NCI-H345 (cell line): ENCODE measurements at places on chromosomes 13 and 19.

DNA sequence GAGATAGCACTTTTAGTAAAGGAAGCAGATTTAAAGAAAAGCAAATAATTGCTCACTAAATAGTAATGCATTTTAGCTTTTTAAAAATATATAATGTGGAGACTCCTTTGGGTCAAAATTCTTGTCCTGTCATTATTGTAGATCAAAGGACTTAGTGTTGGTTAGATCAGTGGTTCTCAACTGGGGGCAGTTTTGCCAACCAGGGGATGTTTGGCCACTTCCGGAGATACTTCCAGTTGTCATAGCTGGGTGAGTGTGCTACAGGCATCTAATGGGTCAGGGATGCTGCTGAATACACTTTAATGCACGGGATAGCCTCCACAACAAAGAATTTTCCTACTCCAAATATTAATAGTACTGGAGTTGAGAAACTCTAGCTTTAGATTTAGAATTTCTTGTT lies 126.8 kb downstream of the LMO7 start:
- no peak for DNase-seq

GRCh38 chr19:55640043-55640576 lies 692 bp upstream of the ZNF580 start:
- peak; percentile 72 for DNase-seq

- no peak for DNase-seq
Observed at GRCh38 chr13:39685652-39686051, 30.2 kb downstream of the COG6 start.

GRCh38 chr19:8241646-8242045 lies 32.5 kb downstream of the CERS4 start:
- DNase-seq, result no peak

- no peak for DNase-seq
Observed at GRCh38 chr13:75225288-75226032, 256.5 kb downstream of the TBC1D4 start.

DNA sequence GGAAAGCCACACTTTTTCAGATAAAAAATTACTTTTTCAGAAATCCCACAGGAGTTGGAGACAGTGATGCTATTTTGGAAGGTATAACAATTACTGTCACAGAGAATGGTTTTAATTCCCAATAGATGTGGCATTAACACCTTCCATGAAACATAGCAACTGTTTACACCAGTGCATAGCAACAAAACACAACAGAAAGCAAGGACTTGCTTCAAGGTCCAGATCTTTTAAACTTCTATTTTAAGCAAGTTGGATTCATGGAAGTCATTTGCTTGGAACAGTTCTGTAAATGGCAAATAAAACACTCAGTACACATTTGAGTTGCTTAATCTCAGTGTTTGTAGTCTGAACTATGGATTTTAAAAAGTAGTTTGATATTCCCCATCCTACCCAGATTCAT lies 385.9 kb upstream of the SPRY2 start:
- no peak for DNase-seq

GRCh38 chr13:80199585-80200292 lies 141.2 kb downstream of the SPRY2 start:
- DNase-seq, result no peak

GRCh38 chr13:79382545-79383275 lies 23.3 kb downstream of the RBM26 start:
- peak; percentile 2 for DNase-seq

DNA sequence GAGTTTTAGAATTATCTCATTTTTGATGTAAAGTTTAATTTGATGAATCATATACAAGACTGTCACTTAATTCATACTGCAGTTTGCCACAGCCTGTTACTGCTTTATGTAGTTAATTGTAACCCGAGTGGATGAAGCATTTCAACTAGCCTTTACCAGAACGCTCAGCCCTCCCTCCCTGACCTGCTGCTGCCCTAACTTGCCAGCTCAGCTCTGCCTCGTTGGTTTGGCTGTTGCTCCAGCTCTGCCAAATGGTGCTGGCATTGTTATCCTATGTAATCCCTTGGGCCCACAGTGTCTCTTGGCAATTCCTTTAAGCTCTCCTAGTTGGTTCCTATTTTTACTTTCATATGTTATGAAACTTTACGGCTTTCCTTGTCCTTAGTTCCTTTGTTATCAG lies 113.3 kb downstream of the LMO7 start:
- DNase-seq, result peak; percentile 13

DNA sequence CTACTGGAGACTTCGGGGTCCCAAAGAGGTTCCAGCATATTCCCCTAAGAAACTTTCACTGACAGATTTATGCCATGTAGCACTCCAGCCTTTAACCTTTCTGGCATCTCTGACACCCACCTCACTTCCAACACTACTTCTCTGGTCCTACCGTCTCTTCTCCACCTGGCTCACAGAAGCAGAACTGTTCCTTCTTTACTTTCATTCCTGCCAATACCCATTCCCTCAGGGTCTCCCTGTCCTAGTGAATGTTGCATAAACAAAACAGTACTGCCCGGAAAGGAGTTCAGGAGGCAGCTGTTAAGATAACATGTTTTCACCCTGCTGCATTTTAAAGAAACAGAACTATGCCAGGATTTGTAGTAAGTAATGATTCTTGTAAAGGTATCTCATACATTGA lies 136.0 kb upstream of the MIR17HG start:
- DNase-seq, result no peak

- no peak for DNase-seq
Observed at GRCh38 chr13:97283888-97284287, 61.8 kb downstream of the MBNL2 start.

DNA sequence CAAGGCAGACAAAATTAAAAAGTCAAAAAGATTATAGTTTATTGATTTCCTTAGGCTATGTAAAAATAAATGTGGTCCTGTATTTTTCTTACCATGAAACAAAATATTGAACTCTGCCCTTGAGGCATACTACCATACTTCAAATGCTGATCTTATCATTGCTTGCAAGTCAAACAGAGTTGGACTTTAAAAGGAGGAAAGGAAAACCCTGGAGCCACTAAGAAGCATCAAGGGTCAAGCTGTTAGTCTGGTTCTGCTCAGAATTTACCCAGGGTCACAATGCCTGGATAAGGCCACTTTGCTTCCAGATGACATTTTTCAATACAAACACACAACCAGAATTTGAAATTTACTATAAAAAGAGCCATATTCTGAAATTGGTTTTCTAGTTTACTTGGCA lies 2.2 kb upstream of the FREM2 start:
- no peak for DNase-seq

GRCh38 chr19:48689449-48689848 lies 6.3 kb upstream of the FUT2 start:
- no peak for DNase-seq

- peak; percentile 54 for DNase-seq
Observed at GRCh38 chr19:12833738-12834565, 427 bp downstream of the RTBDN start.

DNA sequence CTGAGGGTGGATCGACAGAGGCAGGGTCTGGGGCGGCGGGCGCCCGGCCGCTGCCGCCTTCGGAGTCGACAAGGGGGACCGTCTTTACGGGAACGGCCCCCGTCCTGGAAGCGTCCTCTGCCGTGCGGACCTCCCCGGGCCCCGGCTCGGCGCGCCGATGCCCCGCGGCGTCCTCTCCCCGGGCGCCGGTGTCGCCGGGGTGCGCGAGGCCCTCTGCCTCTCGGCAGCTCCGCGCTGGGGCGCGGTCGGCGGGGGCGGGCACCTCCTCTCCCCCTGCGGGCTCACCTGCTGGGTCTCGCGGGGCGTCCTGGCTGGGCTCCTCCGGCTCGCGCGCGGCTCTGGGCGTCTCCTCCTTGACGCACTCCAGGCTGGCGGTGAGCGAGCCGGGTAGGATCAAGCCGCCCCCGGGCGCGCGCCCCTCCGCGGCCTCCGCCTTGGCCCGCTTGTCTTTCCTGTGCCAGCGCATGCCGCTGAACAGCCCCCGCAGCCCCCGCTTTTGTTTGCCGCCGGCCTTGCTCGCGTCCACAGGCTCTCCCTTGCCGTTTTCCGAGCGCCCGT lies 1.5 kb downstream of the AMER2 start:
- peak; percentile 56 for DNase-seq

- DNase-seq, result no peak
Observed at GRCh38 chr13:51499841-51500240, 47.0 kb upstream of the INTS6 start.

GRCh38 chr13:54424344-54424743 lies 1395.7 kb downstream of the OLFM4 start:
- peak; percentile 6 for DNase-seq

GRCh38 chr19:35525873-35526272 lies 2.2 kb downstream of the SBSN start:
- DNase-seq, result no peak

DNA sequence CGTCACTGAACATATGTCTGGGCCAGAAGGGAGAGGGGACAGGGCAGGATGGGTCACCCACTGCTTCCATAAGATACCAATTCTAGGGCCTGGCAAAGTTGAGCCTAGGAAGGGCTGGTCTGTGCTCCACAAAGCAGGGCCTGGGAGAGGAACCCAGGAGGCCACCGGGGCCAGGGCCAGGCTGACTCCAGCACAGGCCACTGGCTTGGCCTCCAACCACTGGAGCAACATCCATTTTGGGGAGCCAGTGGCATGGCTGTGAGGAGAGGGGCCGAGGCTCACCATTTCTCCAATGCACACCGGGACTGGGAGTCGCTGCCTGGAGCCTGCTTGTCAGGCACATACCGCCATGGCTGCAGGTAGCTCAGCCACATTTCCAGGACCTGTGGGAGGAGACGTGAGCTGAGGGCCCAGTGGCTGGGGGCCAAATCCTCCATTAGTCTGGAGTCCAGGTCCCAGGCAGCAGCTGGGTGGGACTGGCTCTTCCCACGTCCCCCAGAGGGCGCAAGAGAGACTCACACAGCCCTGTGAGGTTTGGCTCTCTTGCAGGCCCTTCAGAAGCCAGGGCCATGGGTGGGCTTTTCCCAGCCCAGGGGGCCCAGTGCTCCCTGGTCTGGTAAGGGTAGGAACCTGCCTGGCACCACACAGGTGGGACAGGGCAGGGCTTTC lies 27.7 kb downstream of the TUBA3C start:
- DNase-seq, result no peak

- DNase-seq, result no peak
Observed at GRCh38 chr13:30022796-30023195, 172.4 kb upstream of the UBL3 start.

DNA sequence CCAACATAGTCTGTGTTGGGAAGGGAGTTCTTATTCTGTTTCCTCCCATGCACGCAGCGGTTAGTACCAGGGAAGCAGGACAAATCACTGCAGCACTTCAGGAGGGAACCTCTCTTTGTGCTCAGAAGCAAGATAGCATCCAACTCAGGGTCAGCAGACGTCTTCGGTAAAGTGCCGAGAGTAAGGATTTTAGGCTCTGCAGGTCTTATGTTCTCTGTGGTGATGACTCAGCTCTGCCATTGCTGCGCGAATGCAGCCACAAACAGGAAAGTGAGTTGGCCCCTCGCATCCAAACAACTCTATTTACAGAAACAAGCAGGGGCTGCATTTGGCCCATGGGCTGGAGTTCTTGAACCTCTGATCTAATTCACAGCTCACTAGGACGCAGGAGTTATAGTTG lies 122.1 kb upstream of the SPATA13 start:
- DNase-seq, result no peak

GRCh38 chr13:76890021-76890420 lies 3.8 kb upstream of the KCTD12 start:
- no peak for DNase-seq

- no peak for DNase-seq
Observed at GRCh38 chr13:98349731-98350305, 172.7 kb upstream of the RNF113B start.

DNA sequence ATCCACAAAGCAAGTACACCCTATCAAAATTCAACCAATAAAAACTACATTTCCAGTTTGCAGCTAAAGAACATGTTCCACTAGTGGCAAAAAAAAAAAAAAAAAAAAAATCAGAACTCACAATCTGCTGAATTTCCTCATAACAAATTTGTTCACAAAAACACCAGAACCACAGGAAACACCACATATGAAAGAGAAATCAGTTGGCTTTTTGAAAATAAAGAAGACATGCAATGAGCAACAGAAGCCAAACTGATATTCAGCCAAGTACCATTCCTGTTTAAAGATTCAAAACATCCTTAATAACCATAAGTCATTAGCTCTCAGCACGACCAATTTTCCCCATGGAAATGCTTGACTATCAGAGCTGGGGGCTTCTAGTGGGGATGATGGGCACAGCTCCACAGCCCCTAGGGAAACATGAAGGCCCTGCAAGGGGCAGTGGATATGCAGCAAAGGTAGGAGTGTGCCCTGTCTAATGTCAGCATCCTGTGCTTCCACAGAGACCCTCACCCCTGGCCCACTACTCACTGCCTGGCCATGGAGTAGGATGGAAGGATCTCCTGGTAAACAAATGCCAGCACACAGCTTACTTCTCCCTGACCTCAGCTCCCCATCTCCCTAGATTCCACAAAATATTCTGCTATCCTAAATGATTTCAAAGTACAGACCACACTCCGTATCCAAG lies 74.0 kb upstream of the DOCK9 start:
- no peak for DNase-seq

DNA sequence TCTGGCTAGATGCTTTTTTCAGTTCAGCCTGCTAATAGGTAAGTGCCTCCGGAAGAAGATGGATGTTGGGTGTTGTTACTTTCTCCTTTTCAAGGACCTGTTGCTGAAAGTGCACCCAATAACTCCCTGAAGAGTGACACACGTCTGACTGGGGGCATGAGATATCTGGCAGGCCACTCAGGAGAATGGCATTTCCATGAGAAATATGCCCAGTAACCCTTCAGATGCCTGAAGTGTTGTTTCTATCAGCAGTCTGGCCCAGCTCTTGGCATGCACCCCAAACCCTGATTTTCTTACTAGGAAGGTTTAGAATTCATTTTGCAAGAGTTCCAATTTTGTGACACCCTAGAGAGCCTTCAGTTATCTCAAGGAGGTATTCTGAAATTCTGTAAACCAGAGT lies 71.5 kb downstream of the ARHGAP35 start:
- DNase-seq, result no peak

GRCh38 chr13:109790086-109790485 lies 3.7 kb upstream of the IRS2 start:
- DNase-seq, result no peak

DNA sequence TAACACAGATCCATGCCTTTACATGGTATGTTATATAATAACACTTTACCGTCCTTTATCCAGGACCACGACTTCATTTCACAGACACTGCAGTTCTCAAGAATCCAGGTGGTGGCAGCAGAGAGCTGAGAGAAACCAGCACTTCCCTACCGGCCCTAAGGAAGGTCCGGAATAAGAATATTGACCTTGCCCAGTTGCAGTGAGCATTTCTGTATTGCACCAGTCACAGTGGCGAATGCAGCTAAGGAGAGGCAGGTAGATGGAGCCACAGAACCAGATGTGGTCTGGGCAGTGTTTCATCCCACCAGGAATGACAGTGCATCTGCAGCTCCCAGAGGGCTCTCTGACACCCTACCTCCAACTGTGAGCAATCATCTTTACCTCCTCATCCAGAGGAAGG lies 44.6 kb downstream of the ZNF787 start:
- peak; percentile 18 for DNase-seq

GRCh38 chr19:42124386-42124901 lies 7.8 kb downstream of the POU2F2 start:
- DNase-seq, result no peak
